Progenitor cell of endocrine pancreas (in vitro differentiated cells): ENCODE measurements at places on chromosomes 11 and 22. TPM values are rescaled to one million over a fixed set of nuclear protein-coding genes. Genes with fewer than 3 reads are reported as not detected.

Gene NPAS4
- not detected in 2 replicates for total RNA-seq

Gene RCN1
- total RNA-seq: 193 and 201 TPM in 2 replicates

Gene MAP6
- total RNA-seq: 5.4 and 6.0 TPM in 2 replicates

Gene KRTAP5-1
- not detected in 2 replicates for total RNA-seq

Gene RPLP2
- 1,463 and 1,530 TPM in 2 replicates for total RNA-seq

Gene HIKESHI
- 50.8 and 53.6 TPM in 2 replicates for total RNA-seq

Gene MRPL16
- total RNA-seq: 44.2 and 44.7 TPM in 2 replicates

Gene NAV2
- total RNA-seq: 88.3 and 101 TPM in 2 replicates

Gene IFITM10
- 1.2 TPM in 2 replicates for total RNA-seq

Gene MS4A6E
- total RNA-seq: not detected in 2 replicates
